ENCODE measurements at places on chromosomes 4 and X.

- no peak for DNase-seq
Observed at GRCh38 chr4:27692158-27692557, 831.5 kb downstream of the STIM2 start.

- DNase-seq, result no peak
Observed at GRCh38 chr4:174204164-174204831, 79.2 kb downstream of the FBXO8 start.

DNA sequence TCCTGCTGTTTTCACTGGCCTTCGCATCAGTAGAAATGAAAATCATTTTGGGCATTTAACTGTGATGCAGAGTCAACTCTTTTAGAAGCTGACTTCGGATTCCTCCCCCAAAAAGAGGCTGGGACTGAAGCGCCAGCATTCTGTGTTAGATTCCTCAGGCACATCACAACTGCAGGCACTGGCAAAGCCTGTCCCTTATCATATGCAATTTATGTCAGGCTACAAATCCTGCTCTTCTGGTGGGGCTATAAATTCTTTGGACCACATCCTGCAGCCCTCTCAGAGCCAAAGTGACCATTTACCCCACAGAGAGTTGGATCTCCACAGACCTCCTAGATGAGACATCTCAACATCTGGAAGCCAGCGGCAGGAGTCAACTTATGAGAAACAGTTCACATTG lies 138.4 kb downstream of the CBR4 start:
- no peak for DNase-seq

- no peak for DNase-seq
Observed at GRCh38 chr4:128830906-128831503, 21.5 kb downstream of the JADE1 start.

DNA sequence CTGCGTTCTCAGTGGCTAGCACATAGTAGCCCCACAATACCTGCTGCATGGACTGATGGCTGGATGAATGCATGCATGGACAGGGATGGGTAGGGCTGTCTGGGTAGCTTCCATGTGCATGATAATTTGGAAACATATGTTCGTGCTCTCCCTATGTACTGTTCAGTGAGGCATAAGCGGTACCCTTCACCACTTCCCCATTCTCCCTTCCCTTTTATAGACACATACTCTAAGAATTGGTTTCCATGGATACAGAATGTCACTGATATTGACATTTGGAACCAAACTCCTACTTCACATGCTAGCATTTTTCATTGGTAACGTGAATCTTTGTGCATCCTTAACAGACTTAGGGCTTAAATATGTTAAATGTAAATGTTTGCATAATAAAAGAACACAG lies 20.4 kb downstream of the USP46 start:
- no peak for DNase-seq

- DNase-seq, result no peak
Observed at GRCh38 chr4:89712827-89713226, 124.1 kb downstream of the SNCA start.

GRCh38 chr4:108272561-108272960 lies 103.8 kb upstream of the LEF1 start:
- DNase-seq, result no peak

GRCh38 chr4:174156239-174156826 lies 127.1 kb downstream of the FBXO8 start:
- DNase-seq, result no peak

GRCh38 chr4:23117826-23118225 lies 425.1 kb downstream of the GBA3 start:
- no peak for DNase-seq

- peak; percentile 48 for DNase-seq
Observed at GRCh38 chr4:169791527-169792156, 33.9 kb upstream of the HPF1 start.

- DNase-seq, result no peak
Observed at GRCh38 chr4:128787509-128788311, 21.8 kb upstream of the JADE1 start.

DNA sequence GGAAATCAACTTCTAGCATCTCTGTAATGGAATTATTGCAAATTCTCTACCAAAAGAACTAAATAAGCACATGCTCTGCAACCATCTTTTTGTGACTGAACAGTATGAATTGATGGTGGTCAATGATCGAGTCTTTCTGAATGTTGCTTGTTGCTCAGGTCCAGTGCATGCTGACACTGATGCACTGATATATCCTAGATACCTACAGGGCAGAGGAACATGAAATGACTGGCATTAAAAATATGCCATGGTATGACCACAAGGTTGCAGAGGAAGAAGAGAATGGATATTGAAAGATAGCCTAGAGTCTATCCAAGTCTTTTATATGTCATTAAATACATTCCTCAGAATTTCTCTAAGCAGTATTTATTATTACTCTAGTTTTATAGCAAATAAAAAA lies 692.8 kb upstream of the TENM3 start:
- DNase-seq, result no peak

DNA sequence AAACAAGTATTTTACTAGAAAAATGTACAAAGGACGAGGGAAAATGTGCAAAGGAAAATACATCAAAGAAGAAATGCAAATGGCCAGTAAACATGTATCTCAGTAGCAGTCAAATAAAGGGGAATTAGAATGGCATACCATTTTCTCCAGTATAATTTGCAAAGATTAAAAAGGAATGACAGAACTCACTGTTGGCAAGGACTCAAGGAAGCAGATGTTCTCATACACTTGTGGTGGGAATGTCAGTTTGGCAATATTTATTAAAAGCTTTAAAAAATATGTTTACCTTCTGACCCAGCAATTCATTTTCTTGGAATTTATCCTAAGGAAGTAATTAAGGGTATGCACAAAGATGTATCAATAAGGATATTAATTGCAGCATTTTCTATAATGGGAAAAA lies 7.6 kb downstream of the CLCN5 start:
- no peak for DNase-seq
